ENCODE measurements at places on chromosomes 1 and 21.
A peak's percentile ranks its signal among the peaks of the same experiment; 100 is the strongest.

GRCh38 chr1:178689769-178690168 lies 35.3 kb upstream of the RALGPS2 start:
- no peak for DNase-seq

- DNase-seq = no peak
Measured at GRCh38 chr1:14308460-14308859, 290.0 kb upstream of the KAZN start.

DNA sequence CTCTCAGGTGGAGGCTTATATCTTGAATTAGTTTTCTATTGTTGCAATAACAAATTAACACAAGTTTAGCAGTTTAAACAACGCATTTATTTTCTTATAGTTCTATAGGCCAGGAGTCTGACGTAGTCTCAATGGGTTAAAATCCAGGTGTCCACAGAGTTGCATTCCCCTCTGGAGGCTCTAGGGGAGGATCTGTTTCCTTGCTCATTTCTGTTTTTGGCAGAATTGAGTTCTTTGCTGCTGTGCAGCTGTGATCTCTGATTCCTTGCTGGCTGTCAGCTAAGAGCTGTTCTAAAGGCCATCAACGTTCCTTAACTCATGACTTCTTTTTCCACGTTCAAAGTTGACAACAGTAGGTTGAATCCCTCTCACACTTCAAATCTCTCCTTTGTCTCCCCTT lies 31.8 kb downstream of the S100A10 start:
- DNase-seq = no peak

DNA sequence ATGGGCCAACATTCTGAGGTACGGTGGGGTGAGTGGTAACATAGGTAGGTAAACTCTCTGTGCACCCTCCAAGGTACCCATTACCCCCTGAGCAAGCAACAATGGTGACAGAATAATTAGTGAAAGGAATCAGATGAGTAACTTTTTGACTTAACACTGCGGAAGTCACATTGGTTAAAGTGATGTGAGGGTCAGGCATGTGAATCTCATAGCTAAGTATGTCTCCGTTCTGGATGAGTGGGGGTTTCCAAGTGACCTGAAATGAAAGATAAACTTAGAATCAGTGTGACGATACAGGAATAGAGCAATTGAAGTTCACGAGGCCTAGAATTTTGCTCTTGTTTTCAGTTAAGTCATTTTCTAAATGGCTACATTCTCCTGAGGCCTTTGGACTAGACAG lies 311.7 kb downstream of the KCTD3 start:
- DNase-seq = no peak

DNA sequence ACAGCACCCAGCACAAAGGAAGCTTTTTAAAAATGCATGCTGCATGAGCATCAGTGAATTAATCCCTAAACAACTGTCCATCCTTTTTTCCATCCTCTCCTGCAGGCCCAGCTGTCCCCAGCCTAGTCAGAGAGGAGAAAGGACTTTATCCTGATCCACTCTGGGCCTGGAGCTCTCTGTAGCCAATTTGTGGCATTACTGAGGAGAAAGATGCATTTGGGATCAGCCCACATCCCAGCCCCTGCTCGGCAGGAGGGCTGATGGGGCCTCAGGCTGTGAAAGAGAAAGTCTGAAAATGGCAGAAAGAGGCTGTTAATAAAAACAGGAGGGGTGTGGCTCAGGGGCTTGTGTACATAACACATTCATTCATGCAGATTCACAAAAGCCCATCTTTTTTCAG lies 37.5 kb upstream of the ATP2B4 start:
- DNase-seq = no peak

DNA sequence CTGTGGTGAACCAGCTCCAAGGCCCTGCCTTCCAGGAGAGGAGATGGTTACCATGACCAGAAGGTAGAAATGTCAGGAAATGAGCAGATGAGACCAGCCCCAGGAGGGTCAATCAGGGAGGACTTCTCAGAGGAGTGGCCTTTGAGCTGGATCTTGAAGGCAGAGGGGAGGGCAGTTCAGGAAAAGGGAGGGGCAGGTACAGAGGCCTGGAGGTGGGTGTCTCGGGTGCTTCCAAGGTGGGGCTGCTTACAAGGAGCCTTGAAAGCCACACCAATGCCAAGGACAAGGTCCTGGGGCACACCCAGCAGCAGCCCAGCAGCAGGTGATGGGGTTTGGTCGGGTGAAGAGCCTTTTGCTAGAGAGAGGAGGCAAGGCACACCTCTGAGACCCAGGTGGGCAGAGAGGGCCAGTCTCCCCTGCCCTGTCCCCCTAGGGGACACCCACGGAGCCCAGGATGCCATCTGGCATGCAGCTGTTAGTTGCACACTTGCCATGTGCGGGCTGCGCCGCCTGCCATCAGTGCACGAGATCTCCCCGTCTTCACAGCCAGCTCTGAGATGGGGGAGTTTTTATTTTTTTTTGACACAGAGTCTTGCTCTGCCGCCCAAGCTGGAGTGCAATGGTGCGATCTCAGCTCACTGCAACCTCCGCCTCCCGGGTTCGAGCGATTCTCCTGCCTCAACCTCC lies 18.5 kb downstream of the SLC66A1 start:
- DNase-seq = no peak

DNA sequence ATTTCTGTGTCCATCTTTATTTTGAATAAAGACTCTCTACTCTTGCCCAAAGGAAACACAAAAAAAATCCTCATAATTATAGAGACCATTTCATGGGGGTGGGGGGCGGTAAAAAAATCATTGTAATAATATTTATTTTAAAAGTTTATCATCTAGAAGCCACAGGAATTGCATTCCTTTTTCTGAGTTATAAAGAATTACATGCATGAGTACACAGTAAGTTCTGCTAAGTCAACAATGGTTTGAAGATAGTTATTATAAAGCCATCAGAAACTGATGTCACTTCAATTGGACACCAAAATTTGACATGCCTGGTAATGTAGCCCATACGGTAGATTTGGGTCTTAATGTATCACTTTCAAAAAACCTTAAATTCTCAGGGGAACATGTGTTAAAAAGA lies 478.1 kb upstream of the NR5A2 start:
- DNase-seq = no peak

DNA sequence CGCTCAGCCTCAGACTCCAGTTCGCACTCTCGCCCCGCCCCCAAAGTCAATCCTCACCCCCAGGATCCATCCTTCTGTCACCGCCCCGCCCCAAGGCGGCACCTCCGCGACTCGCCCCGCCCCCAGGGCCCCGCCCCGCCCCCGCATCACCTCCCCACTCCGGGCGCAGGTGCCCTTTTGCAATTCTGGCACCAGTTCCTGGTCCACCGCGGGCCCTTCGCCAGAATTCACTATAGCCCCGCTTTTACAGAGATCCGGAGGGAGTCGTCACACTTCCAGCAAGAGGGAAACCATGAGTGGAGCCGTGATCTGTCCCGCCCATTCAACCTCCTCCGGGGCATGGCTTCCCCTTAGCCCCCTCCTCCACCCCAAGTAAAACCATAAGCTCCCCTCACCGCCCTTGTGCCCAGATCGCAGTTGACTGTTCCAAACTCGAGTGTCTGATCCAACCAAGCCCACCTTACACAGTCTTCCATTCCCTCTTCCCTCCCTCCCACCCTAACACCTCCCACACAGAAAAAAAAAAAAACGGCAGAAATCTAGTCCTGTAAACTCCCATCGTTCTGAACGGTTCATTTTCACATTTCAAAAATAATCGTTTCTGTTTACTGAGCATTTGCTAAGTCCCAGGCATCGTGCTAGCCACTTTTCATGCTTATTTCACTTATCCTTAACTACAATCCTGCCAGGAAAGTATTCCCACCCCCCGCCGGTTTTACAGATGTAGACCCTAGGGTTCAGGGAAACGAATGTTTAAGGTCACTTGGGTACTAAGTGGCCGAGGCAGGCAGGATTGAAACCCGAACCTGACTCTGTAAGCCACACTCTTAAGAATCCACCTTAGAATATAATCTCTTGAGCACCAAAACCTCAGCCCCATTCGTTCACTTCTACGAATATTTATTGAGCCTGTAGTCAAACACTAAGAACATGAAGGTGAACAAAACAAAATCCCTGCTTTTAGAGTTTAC lies 1.3 kb upstream of the DNAJC16 start:
- no peak for DNase-seq

GRCh38 chr1:64295136-64295535 lies 91.7 kb downstream of the UBE2U start:
- no peak for DNase-seq

DNA sequence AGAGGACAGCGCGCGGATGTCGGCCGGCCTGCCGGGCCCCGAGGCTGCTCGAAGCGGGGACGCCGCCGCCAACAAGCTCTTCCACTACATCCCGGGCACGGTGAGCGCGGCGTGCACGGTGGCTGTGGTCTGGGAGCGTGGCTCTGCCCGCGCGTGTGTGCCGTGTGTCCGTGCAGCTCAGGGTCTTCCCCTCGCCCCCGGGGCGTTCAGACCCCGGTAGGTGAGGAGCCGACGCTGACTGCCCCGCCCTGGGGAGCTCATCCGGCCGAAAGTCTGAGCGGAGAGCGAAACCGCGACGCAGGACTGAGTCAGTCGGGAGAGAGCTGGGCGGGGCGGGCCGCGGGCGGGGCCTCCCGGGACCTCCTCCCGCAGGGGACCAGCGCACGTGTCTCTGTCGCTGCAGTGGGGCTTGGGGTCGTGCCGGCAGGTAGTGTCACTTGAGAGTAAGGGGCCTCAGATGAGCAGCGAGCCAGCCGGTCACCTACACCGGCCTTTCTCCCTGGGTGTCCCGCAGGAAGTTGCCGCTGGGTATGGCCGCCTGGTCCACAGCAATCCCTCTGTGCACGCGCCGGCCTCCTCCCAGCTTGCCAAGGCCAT lies 520 bp downstream of the PLEKHN1 start:
- DNase-seq = peak; percentile 88

DNA sequence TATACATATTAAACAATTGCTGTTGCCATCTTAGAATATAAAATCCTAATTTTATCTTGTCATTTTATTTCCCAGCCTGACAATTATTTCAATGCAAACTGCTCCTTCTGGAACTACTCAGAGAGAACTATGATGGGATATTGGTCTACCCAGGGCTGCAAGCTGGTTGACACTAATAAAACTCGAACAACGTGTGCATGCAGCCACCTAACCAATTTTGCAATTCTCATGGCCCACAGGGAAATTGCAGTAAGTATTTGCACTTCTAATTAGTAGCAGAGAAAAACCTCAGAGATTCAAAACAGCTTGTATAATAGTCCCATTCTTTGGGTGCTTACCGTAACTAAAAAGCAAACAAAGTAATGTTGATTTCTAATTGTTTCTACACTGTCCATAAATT lies 167.2 kb downstream of the ADGRL2 start:
- no peak for DNase-seq

GRCh38 chr1:95197616-95198252 lies 36.3 kb upstream of the RWDD3 start:
- DNase-seq = no peak

GRCh38 chr1:87887100-87887499 lies 558.4 kb downstream of the LMO4 start:
- DNase-seq = no peak

GRCh38 chr1:5725406-5725805 lies 266.8 kb downstream of the NPHP4 start:
- DNase-seq = no peak

- DNase-seq = peak; percentile 96
Measured at GRCh38 chr1:241640149-241640866, at the start of the genes CHML and OPN3. Gene CHML (minus strand): TSS chr1:241640369. CDS start chr1:241635766, 4,603 bp downstream. Gene OPN3 (minus strand): TSS chr1:241640369. CDS start chr1:241640254, 115 bp downstream.

GRCh38 chr1:114457675-114458236 lies 53.2 kb downstream of the TRIM33 start:
- DNase-seq = no peak

- no peak for DNase-seq
Measured at GRCh38 chr1:76511558-76512179, 355.6 kb upstream of the ST6GALNAC5 start.

DNA sequence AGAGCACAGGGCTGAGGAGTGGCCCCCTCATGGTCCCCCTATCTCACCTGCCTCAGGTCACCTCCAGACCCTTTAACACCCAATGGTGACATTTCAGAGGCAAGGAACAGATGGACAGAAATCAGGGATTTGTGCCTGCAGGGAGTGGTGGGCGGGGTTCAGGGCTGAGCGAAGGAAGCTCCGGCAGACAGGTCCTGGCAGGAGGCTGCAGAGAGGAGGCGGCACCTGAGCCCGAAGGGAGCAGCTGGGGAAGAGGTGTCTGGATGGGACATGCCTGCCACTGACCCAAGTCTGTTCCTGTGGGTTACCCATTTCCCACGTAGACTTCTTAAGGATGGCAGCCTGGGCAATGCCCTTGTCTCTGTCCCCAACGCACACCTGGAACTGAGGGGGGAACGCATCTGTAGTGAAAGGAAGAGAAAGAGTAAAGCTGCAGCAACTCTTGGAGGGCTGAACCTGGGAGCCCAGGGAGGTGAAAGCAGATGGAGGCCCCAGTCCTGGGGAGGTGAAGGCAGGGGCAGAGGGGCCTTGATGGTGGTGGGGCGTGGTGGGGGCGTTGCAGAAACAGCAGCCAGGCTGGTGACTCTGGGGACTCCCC lies 61.6 kb upstream of the ADARB1 start:
- no peak for DNase-seq

- DNase-seq = peak; percentile 32
Measured at GRCh38 chr1:66729119-66729518, 23.1 kb upstream of the DYNLT5 start.

- no peak for DNase-seq
Measured at GRCh38 chr1:230295367-230295766, 130.8 kb downstream of the PGBD5 start.

GRCh38 chr1:11482701-11483479 lies 3.9 kb downstream of the DISP3 start:
- DNase-seq = no peak

GRCh38 chr1:247297263-247298123 lies 34.2 kb downstream of the ZNF496 start:
- DNase-seq = no peak

- DNase-seq = peak; percentile 70
Measured at GRCh38 chr1:237562242-237562823, 328.4 kb downstream of the ZP4 start.

DNA sequence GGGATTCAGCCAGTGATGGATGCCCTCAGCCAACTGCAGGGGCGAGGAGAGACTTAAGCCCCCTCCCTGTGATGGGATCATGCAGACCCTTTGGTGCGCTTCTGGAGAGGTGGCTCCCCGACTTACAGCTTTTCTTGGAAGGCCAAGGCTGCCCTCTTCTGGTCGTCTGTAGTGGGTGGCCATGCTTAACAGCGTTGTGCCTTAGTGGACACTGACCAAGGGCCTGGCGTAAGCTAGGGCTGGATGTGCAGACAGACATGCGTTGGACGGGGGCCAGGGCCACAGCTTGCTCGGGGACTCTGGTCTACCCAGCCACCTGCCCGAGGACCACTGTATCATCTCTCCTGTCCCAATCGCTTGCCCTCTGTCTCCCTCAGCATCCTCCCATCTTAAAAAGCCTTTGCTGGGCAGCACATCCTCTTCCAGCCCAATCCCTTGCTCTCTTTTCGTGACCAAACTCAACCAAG lies 5.5 kb downstream of the AZIN2 start:
- peak; percentile 47 for DNase-seq

- no peak for DNase-seq
Measured at GRCh38 chr21:31766899-31767298, 35.0 kb upstream of the SCAF4 start.

DNA sequence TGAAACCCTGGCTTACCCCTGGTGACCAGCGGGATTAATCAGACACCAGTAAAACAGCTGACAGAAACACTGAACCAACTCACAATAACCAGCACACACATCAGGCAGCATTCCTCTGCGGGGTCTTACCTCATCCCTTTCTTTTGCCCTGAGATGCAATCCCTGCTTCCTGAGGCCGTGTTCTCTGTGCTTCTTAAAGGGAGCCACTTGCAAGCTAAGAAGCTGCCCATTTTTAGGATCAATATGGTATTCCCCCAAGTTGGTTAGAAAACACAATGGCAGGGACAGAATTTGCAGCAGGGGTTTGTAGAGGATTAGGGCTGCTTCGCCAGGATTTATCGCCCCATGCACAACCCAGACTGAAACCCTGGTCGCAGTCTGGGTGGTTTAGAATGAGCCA lies 74.7 kb upstream of the OLIG2 start:
- DNase-seq = no peak

GRCh38 chr1:167428395-167428794 lies 89.9 kb downstream of the CD247 start:
- DNase-seq = no peak

All from activated CD4-positive, alpha-beta T cell treated with anti-CD3 and anti-CD28 coated beads, Interleukin-2, Interleukin-6, amounts not matched to agents 100 ng/mL and 50 ng/mL, durations not matched to agents 16 hours and 8 hours (primary cell).